ENCODE measurements at places on chromosomes 3 and 15.
A peak's percentile ranks its signal among the peaks of the same experiment; 100 is the strongest.

GRCh38 chr3:182165234-182165633, 453.5 kb downstream of the SOX2 start:
- no peak for DNase-seq

DNA sequence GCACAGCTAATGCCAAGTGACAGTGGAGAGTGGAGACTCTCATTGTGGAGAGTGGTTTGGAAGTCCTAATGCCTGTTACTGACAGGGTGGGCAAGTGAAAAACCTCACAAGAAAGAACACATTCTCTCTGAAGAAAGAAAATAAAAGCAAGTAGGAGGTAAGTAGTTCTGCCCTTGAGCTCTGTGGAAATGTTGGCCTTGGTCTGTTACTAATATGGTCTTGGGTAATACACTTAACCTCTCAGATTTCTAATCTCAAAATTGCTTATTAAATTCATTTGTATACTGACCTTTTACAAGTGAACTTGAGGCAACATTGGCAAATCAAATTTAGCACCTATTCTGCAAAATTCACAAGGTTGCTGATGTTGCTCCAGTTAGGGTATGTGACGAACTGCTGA, 291.6 kb upstream of the CBLB start:
- DNase-seq = no peak

DNA sequence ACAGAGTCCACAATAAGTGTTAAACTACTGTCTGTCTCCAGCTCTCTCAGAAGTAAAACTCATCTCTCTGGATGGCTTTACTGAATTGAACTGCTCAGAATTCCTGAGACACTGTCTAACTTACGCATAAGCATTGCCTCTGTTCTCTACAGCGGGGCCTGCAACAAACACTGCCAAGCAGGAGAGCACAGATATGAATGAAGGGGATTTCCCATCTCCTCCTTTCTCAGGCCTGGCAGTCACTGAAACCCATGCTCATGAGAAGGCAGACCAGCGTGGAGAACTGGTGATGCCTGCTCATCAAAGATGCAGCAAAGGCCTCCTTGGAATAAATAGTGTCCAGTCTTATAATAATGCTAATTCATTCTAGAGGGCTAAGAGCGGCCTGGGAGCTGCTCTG, 10.3 kb downstream of the RASGRP1 start:
- no peak for DNase-seq

DNA sequence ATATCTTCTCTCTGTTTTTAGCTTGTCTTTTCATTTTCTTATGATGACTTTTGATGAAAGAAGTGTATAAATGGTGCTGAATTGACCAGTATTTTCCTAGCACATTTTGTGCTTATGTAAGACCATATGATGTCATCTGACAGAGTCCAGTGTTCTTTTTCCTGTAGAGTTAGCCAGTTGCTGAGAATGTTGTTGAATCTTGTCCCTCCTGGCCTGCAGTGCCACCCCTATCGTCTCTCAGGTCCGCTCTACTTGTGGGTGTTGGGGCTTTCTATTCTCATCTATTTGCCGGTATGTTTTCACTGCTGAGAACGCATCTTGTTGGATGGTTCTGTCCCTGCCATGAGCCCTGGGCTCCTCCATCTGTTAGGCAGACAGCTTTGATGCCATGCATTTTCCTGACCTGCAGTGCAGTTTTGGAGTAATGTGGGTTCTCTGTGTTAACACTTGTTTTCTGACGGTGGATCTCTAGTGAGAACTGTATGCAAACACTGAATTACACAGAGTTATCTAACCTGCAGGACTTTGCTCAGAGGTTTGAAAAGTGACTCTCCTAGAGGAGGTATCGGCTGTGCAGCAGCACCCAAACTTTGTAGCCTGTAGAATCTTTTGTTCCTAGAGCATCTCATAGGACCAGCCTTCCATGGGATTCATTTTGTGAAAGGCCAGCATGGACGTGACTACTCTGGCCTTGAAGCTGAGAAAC, 44.6 kb downstream of the SLC6A20 start:
- no peak for DNase-seq

- DNase-seq = no peak
Measured at GRCh38 chr3:98766924-98767323, 3.8 kb downstream of the ST3GAL6 start.

GRCh38 chr15:63083541-63083940, 38.1 kb upstream of the LACTB start:
- DNase-seq = no peak

DNA sequence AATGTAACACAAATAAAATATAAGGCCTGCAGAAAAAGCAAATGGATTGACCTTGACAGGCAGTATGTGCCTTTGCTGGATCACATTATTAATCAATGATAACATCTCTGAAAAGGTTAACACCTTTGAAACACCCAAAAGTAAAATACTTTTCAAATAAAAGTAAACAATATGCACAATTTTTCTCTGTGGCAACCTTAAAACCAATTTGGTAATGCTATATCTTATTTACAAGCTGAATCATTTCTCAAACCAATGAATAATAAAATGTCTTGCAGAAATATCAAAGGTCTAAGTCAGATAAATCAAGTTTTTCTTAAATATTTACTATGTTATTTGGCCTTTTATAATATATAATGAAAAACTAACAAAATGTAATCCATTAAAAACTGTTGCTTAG, 1018.7 kb downstream of the ROBO1 start:
- DNase-seq = no peak

- no peak for DNase-seq
Measured at GRCh38 chr3:42376344-42376798, 34.0 kb downstream of the LYZL4 start.

- DNase-seq = no peak
Measured at GRCh38 chr3:145094355-145094941, 1066.5 kb downstream of the PLOD2 start.

DNA sequence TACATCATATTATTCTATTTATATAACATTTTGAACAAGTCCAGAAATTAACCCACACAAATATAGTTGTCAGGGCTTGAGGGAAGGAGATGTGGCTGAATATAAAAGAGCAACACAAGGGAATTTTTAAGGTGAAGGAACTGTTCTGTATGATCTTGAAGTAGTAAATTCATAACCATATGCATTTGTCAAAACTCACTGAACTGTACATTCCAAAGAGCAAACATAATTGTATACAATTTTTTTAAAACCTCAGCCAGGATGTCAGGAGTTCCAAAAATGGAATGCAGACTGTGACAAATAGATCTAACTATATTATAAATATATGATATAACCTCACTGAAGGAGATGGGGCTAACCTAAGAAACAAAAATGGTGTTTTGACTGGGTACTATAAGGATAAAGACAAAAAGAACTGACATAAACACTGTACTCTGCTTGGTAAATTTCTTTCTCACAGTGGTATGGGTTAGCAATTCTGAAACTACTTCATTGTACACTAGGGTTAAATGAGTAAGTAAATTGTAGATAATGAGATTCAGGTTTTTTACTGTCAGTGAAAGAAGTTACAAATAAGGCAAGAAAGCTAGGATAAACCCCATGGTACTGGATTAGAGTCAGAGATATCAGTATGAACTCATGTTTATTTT, 14.4 kb downstream of the GOLGB1 start:
- no peak for DNase-seq

- no peak for DNase-seq
Measured at GRCh38 chr3:46540550-46540949, 25.6 kb downstream of the LRRC2 start.

GRCh38 chr15:100115711-100116090, 226.1 kb downstream of the ADAMTS17 start:
- DNase-seq = no peak

DNA sequence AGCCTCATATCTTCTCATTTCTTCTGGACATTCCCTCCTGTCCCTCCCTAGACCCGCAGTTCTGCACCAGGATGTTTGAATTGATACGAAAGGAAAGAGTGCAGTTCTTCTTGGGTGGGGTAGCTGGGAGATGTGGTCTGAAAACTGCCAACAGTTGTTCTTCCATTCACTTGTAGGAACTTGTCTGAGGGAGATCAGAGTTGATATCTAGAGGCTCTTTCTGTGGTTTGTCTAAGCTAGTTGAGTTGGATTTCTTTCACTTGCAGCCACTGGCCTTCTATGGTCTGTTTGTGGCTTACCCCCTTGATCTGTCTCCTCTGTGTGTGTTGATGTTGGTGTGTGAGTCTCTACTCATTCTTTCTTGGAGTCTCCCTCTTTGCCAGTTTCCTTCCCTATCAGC, 42.5 kb upstream of the PIK3CB start:
- no peak for DNase-seq

DNA sequence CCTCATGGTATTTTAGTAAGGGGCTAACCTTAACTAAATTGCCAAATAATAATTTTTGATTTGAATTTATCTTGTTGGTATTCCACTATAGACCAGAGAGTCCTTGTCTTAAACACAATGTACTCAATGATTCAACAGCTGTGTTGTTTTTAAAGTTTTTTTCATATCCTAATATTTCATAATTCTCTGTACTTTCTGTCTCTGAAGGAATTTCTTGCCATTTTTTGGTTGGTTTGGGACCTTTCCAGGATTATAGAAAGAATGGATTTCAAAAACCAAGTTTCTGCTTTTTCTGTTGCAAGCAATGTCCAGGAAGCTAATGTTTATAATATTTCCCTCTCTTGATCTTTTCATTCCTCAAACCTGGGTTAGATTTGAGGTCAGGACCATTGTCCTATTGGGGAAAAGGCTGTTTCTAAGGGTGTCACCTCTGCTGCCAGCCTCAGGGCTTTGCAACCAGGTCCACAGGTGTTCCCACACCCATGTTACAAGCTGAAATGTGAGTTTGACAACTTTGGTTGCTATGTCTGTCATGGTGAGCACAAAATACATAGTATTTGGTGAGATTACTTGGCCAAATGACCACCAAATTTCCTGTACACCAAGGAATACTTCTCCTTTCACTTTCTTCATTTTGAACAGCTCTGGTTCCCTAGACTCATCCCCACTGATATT, 363.7 kb upstream of the RGMA start:
- no peak for DNase-seq

DNA sequence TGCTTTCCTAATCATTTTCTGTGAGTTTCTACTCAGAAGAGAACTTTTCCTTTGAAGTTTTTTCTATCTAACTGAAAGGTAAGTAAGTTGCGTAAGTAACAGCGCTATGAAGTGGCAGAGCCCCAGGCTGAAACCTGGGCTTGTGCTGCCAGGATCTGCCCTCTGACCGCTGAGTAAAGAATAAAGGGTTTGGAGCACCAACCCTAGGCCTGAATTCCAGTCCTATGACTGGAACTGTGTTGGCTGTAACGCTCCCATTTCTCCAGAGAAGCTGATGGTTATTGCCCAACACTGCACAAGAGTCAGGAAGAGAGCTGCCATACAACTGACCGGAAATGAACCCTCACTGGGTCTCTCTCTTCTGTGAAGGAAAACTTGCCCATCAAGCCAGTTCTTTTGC, 87.0 kb downstream of the FOXB1 start:
- no peak for DNase-seq

DNA sequence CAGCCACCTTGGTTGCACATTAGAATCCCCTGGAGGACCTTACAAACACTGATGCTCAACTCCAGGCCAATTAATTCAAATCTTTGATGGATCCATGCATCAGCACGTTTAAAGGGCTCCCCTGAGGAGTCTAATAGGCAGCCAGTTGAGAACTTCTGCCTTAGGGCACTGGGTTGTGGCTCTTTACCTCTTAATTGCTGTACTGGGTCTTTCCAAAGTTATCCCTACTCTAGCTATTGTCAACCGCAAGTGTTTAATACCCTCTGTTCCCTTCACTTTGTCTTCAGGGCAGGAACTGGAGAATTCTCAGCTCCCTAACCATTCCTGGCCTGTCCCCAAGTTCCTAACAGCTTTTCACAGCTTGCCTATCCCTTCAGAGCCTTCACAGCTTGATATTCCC, 15.0 kb upstream of the FAM174B start:
- no peak for DNase-seq

DNA sequence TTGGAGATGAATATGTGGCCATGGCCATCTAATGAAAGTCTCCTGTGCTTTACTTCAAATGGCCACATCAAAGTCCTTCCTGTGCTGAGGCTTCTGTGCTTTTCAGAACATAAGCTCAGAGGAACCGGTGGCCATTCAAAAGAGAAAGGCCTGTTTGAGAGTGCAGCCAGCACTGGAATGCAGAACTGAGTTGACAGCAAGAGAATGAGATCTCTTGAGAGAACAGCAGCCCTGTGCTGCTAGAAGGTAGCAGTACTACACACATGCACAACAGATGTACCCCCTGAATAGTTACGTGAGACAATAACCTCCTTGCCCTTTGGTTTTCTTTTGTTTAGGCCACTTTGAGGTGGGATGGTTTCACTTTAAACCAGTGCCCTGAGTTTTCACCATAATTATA, 292.5 kb downstream of the PTPRG start:
- DNase-seq = no peak

DNA sequence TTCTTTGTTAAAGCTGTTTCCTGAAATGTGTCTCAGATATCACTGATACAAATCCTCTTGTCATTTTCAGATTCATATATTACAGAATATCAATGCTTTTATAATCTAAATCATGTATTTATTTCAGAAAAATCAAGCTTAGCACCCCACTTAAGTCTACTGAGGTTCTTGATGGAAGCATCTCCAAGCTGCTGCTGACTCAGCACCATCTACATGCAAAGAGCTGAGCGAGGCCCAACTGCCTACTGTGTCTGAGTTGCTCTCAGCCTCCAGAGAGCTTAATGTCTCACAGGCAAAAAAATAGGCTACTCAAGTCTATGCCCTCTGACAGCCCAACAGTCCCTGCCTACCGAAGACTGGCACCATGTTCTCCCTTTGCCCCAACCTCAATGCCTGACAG, 29.2 kb upstream of the STIMATE start:
- DNase-seq = no peak

DNA sequence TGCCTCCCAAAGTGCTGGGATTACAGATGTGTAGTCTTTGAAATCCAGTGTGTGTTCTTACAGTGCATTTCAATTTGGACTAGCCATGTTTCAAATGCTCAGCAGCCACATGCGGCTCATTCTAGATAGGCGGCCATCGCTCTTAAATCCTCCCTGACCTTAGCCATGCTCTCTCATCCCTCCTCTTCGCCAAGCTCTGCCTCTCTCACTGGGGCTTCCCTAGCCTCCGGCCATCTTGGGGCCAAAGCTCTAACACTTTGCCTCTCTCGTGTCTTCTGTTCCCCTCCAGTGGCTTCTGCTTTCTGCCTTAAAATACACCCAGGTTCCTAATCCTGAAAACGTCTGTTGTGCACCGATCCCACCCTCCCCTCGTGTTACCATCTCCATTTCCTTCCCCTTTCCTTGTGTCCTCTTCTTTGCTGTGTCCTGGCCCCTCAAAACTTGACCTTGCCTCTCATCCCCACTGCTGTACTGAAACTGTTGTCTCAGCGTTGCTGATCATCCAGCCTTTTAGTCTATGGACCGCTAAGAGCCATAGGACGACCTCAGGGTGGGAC, 1.4 kb upstream of the GHRL start:
- DNase-seq = no peak

DNA sequence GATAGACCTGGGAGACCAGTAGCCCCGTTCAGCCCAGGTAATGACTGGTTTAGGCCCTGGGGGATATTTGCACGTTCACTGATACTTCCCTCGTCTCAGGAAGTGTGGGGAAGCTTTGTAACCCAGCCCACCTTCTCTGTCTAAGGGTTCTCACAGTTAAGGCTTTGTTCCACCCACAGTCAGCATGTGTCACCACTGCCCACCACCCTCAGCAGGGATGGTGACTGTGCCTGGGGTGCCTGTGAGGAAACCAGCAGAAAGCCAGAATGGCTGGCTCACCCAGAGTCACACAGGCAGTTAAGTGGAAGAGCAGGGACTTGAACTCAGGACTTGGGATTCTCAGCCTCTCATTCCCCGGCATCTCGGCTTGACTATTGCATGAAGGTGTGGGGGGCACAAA, 5.2 kb downstream of the KBTBD13 start:
- no peak for DNase-seq

GRCh38 chr3:167740961-167741587, 5.6 kb downstream of the SERPINI1 start:
- DNase-seq = peak; percentile 54
